ENCODE measurements at places on chromosomes 2 and 18.

DNA sequence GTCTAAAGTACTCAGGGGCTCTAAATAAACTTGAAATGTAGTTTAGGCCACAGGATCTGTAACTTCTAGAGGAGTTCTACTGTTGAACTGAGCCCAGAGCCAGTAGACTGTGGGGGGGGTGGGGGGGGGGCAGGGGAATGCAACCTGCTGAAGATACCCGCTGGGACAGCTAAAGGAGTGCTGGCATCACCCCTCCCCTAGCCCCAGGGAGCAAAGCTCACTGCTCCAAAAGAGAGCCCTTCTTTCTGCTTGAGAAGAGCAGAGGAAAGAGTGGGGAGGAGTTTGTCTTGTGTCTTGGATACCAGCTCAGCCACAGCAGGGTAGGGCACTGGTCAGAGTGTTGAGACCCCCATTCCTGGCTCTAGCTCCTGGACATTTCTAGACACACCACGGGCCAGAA is 414.0 kb upstream of the KLHL29 start:
- DNase-seq = no peak

DNA sequence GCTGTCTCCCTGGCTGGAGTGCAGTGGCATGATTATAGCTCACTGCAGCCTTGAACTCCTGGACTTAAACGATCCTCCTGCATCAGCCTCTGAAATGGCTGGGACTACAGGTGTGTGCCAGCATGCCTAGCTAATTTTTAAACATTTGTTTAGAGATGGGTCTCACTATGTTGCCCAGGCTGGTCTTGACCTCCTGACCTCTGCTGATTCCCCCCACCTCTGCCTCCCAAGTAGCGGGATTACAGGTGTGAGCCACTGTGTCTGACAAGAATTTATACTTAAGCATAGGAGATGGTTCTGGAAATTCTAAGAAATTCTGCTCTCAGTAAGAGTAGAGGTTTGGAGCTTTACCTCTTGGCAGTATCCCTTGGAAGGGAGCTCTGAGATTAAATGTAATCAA is 18.2 kb downstream of the MTHFD2 start:
- DNase-seq = no peak

GRCh38 chr2:27001950-27002349 is 30.8 kb upstream of the TMEM214 start:
- no peak for DNase-seq

GRCh38 chr2:55733335-55733734 is 39.7 kb upstream of the PNPT1 start:
- no peak for DNase-seq

GRCh38 chr2:84832772-84833461 is 48.0 kb downstream of the TRABD2A start:
- no peak for DNase-seq

- no peak for DNase-seq
These were observed 59.8 kb downstream of the ITGA4 start for GRCh38 chr2:181516992-181517391.

DNA sequence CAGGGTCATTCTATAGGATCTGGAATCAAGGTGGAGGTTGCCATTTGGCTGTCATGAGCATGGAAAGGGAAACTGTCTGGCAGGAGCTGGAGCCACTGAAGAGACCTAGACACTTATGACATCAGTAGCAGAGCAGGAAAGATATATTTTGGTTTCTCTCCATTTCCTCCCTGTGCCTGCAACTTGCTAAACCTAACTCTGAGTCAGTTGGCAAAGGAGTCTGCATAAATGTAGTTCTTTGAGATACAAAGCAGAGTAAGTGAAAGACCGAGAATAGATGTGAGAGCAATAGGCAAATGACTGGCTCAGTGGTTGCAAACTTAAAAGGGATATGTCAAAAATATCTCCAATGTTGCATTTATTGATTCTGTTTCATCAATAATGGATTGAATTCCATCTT is 757.7 kb downstream of the KCNJ3 start:
- DNase-seq = no peak

GRCh38 chr2:231545105-231545902 is 15.1 kb upstream of the NMUR1 start:
- DNase-seq = no peak

DNA sequence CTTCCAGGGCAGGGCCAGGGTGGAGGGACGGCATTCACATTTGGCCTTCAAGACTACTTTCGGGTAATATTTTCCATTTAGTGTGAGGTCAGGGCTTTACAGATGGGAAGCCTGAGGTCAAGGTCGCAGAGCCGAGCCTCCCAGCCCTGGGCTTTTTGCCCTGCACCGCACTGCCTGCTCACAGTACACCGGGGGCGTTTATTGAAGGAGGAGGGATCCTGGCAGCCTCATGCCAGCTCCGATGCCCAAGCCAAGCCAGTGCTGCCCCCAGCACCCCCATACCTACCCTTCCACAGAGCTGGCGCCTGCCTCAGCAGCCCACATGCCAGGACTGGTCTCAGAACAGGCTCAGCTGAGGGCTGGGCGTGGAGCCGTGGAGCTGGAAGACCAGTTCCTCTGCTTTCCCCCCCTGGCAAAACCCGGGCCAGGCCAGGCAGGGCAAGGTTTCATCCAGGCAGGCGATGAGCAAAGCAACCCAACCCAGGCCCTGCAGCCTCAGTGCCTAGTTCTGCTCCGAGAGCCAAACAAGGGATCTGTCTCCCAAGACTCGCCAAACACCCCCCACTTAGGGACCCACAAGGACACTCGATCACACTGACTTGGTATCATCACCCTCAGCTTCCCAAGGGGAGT is 11.9 kb downstream of the SDC1 start:
- no peak for DNase-seq

DNA sequence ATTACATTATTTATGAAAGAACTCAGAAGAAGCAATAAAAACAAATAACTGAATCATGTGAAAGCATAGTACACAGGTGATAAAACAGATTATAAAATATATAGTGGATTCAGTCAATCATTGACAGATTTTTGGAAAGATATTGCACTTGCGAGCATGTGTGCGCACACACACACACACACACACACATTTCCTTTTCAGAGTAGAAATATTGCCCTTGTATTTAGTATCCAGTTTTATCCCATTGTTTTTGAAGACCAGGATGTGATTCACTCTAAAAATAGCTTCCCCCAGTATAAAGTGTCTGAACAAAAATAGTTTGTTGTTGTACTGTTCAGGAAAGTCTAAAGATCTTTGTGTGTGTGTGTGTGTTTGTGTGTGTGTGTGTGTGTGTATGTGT is 145.5 kb downstream of the CALCRL start:
- no peak for DNase-seq

DNA sequence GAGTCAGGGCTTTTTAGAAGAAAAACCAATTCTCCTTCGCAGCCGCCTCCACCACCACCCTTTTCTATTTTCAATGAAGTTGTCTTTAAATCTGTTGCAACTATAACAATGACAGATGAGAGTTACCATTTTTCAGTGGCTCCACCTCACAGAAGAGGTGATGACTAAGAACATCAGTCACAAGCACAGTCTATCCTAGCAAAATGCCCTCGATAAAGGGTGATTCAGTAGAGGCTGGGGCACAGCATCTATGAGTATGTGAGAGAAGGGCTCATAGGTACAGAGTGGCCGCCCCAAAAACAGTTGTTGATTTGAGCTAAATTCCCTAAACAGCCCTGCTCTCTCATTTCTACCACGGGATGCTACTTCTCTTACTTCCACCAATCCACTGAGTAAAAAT is 310.8 kb upstream of the MGAT5 start:
- DNase-seq = no peak

- DNase-seq = no peak
These were observed 4.4 kb upstream of the METTL21A start for GRCh38 chr2:207629553-207629952.

- DNase-seq = no peak
These were observed 85.2 kb downstream of the HS1BP3 start for GRCh38 chr2:20565623-20566236.

- DNase-seq = no peak
These were observed 20.3 kb downstream of the KCNK3 start for GRCh38 chr2:26712486-26713465.

DNA sequence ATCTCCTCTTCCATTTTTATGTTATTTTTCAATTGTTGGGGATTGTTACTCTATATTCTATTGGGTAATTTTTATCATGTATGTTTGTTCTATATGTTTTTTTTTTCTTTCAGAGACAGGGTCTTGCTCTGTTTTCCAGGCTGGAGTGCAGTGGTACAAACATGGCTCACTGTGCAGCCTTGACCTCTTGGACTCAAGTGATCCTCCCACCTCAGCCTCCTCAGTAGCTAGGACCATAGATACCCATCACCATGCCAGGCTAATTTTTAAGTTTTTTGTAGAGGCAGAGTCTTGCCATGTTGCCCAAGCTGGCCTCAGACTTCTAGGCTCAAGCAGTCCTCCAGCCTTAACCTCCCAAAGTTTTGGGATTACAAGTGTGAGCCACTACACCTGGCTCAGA is 88.7 kb downstream of the TTC27 start:
- DNase-seq = no peak

DNA sequence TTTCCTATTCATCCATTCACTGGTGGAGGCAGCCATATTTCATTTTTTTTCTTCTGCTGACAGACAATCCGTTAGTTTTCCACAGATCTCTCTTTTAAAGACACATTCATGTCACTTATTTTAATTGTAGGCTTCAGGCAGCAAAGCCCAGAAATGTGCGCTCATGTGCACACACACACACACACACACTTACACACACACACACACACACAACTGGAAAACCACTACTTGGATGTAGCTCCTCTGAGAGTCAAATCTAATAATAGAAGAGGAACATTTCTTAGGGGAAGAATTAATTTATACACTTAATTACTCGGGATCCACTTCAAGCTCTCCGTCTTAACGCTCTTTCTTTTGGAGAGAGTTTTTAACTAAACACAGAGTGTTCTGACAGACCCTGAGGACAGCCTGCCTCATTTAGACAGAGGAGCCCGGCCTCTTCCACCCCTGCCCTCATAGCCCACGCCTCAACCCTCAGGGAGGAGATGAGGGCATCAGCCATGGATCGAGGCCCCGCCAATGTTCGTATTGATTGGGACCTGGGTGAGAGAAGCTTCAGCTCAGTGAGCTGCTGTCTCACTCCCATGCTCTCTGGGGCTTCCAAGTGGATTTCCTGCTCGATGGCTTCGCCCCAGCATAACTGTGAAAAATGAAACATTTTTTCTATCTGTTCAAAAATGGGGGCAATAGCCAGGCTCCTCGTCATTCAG is 261.4 kb upstream of the SKOR2 start:
- no peak for DNase-seq

DNA sequence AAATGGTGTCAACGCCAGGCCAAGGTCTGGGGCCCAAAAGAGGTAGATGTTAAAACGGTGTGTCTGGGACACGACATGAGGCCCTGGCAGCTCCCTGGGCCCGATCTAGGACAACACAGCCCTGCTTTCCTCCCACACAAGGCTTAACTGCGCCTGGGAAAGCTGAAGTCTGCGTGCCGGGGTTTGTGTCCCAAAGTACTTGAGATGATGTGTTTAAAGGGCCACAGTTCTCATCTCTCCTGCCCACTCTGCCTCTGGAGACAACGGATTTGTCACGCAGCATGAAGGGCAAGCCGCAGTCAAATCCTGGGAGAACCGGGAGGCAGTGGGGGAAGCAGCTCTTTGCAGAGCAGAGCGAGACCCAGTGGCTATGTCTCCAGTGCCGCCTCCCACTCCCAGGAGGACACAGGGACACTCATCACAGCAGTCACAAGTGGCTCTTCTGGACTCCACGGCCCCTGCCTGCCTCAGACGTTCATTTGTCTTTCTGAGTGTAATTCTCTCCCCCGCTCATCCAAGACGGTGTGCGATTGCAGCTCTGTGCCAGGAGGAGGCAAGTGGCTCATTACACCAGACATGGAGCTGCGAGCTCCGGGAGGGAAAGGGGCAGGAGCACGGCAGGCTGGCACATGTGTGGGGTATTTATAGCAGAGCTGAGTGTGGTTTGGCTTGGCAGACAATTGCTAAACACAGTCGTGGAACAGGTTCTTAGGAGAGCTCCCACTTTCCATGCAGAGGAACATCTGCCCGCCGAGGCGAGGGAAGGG is 57.7 kb upstream of the SEMA4C start:
- no peak for DNase-seq

GRCh38 chr2:195563857-195564512 is 93.0 kb upstream of the SLC39A10 start:
- DNase-seq = no peak

GRCh38 chr2:75153221-75153620 is 46.1 kb downstream of the TACR1 start:
- DNase-seq = no peak

DNA sequence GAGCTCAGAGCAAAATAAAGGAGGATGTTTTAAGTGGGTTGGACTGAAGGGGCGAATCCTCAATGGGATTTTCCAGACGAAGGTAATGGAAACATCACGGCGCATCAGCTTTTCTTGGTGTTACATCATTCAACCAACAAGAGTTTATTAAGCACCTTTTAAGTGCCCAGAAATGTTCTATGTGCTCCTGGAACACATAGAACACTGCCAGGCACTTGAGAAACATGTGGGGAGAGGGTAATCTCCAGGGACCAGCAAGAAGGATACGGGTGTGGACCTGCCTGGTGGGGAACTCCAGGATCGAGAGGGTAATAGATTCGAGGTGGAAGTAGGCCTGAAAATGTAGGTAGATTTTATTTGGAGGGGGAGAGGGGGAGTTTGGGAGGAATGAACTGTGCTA is 168.6 kb downstream of the PRKCE start:
- DNase-seq = no peak

DNA sequence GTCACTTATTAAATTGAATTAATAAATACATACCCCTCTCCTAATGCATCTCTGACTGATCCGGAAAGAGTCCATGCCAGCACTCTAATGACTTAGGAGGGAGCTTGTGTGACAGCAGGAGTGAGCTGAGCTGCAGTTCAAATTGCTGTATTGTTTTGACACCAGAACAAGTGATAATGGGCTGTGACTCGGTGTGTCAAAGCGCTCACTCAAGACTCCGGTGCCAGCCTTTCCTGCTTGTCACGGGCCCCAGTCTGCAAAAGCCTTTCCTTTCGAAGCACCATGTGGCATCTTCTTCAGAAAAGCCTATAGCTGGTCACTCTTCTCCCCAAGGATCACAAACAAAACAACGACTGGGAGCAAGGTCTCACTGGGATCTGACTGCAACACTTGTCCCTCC is 43.3 kb downstream of the SATB2 start:
- no peak for DNase-seq

- DNase-seq = no peak
These were observed 66.8 kb upstream of the DNER start for GRCh38 chr2:229780856-229781773.

DNA sequence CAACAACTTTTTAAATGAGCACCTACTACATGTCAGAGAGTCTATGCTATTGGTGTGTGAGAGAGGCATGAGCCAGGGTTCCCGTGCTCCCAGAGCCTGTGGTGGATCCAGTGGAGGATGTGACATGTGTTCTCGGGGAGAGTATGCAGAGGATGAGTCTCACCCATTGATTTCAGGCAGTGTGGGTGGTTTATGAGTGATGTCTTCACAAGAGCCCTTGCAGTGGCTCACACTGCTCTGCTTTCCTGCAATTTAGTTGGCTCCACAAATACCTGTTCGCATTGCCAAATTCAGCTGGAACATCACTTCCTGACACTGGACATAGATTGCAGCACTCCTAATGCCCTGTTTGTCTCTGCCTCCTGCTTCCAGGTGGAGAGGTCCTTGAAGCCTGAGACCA is 243.6 kb upstream of the CXCR4 start:
- DNase-seq = no peak

GRCh38 chr2:95062242-95063085 is 37.0 kb downstream of the MAL start:
- no peak for DNase-seq

GRCh38 chr2:240622060-240622411 is 3.2 kb upstream of the GPR35 start:
- no peak for DNase-seq
